ENCODE measurements at places on chromosomes 7 and 10.

DNA sequence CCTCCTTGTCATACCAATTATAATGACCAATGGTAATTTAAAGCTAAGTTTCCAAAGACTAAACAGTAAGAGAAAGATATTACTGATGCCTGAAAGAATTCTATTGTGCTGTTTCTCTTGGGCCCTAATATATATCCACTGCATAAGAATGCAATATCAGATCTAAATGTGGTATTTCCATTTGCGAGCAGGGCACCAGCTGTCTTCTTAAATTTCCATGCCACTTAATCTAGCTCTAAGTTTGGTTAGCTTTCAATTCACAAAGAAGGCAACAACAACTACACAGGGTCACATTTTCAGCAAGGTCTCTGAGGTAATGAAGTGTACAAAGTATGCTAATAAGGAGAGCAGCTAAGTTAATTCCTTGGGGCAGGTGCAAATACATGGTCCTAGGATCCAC lies 315.7 kb downstream of the GPR37 start:
- DNase-seq, result no peak

DNA sequence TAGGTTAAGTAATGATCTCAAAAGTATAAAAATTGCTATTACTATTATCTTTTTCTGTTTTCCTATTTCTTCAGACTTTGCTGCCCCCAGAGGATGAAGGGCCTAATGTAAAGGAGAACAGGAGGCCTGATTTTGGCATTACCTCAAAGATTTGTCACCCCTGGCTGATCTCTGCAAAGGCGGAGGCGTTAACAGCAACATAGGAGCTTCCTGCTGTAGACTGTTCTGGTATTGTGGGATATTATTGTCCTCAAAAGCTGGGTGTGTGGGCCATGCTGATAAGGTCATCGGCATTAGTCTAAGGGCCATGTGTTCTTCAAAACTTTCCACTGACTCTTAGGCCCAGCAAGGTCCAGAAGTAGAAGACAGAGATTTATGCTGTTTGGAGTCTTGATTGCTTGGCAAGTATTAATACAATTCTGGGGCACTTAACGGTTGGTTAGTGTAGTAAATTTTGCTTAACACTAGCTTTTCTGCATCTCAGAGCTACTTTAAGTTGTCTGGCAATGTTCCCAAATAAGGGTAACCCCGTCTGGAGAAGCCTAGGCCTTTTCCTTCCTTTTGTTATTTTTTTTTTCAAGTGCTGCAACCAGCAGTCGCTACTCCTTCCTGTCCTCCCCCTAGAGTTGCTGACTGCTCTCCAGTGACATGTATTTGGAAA lies 14.0 kb upstream of the ENTPD1 start:
- no peak for DNase-seq

DNA sequence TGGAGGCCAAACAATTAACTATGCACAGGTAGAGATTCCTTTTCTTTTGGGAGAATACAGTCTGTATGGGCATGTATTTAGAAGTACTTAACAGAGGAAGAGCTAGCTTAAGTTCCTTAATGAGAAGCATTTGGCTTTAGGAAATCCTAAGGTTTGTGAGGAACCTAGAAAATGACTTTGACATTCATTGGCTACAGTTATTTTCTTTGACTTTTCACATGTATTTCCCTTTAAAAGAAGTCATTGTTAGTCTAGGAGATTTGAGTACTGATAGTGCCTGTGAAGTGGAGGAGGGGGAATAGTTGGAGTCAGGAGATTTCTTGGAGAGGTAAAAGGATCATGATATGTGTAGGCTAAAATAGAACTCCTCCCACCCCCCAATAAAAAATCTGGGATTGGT lies 3.6 kb downstream of the HELLS start:
- DNase-seq, result no peak

DNA sequence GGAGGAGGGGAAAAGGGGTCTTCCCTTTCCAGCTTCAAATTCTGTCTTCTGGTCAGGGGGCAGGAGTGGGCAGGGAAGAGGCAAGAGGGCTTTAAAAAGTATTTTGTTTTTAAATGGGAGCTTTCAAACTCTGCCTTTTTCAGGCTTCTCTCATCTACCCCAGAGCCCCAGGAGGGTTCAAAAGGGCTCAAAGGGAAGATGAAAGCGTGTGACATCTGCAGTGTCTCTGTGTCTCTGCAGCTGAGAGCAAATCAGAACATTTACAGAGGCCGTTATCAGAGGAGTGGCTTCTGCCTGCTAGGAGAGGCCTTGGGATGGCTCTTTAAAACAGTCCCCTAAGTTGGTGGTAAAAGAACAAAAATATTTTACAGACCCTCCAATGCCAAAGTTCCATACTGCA lies 30.3 kb downstream of the TRIM8 start:
- DNase-seq, result no peak

DNA sequence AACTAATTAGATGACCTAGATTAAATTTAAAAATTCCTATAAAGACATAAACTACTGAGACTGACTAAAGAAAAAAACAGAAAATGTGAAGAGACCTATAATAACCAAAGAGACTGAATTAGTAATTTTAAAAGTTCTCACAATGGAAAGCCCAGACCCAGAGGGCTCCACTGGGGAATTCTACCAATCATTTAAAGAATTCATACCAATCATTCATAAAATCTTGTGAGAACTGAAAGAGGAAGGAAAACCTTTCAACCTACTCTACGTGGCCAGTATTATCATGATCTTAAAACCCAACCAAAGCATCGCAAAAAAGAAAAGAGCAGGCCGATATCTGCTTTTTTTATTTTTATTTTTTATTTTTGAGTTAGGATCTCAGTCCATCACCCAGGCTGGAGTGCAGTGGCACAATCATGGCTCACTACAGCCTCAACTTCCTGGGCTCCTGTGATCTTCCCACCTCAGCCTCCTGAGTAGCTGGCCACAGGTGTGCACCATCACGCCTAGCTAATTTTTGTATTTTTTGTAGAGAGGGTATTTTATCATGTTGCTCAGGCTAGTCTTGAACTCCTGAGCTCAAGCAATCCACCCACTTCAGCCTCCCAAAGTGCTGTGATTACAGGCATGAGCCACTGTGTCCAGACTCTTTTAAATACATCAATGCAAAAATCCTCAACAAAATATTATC lies 48.6 kb downstream of the DGKI start:
- DNase-seq, result no peak

- no peak for DNase-seq
Measured at GRCh38 chr7:147651601-147652000, 939.0 kb upstream of the C7orf33 start.

DNA sequence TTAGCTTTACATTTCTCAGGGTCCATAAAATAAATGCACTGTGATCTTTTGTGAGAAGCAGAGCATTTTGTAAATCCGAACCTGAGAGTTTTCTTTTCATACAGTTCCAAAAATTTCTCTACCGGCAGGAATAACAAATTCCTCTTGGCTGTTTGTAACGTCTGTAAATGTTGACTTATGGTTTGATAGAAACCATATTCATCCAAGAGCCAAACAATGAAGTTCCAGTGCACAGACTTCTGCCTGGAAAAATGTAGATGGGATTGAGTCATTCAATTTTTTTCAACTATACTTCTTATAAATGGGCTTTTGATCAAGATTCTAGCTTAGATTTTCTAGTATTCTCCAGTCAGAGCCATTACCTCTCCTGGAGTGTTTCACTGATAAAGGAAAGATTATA lies 530.6 kb downstream of the TFEC start:
- no peak for DNase-seq

DNA sequence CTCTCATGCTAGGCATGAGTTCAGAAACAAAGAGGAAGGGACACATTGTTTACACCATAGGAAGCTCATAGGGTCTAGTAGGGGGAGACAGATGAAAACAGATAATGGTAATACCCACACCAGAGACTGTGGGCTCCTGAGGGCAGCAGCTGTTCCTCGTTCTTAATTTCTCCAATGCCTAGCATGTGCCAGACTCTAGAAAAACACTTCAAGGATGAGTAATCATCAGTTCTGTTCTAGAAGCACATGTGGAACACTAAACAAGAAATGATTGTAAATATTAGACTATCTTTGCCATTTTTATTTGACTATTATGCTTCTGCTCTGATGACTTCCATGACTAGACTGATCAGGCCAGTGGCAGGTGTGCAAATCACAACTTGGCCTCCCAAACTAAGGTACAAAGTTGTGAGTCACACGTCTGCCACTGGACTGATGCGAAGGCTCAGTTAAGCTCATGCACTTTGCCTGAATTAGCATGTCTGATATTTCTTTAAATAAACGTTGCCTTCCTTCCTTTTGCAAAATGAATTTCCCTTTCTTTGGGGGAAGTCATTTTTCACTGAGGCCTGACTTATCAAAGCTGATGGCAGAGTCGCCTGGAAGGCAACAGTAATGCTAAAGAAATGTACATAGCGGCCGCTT lies 89.2 kb upstream of the FGL2 start:
- DNase-seq, result no peak

- no peak for DNase-seq
Measured at GRCh38 chr7:138465046-138465445, 5.0 kb downstream of the TRIM24 start.

DNA sequence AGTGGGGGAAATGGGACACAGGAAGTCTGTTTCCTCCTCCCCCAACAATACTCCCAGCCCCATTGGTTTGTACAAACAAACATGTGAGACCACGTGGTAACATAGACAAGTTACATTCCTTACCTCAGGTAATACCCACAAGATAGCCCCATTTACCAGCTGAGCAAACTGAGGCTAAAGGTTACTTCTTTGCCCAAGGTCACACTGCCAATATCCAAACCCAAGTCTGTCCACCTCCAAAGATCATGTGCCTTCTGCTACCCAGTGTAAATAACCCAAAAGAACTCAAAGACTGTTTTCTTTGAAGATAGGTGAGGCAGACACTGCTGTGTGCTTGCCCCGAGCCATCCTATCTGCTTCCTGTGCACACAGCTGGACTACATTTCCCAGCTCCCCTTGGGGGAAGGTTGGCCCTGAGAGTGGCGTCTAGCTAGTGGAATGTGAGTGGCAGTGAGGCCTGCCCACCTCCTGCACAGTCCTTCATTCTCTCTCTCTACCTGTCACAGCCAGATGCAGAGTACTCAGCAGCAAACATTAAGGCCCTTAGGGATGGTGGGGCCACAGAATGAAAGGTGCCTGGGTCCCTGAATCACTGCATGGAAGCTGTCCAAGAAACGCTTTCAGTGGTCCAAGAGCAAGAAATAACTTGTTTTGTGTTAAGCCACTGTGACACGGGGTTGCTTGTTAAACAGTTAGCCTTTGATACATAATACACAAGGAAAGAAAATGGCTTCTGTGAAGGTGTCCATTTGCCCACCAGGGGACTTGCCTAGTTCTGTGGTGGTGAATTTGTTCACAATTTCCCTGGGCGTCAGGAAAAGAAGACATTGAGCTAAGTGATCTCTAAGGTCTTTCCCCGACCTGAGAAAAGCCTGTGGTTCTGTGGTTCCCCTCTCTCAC lies 257.7 kb upstream of the NFE2L3 start:
- no peak for DNase-seq

DNA sequence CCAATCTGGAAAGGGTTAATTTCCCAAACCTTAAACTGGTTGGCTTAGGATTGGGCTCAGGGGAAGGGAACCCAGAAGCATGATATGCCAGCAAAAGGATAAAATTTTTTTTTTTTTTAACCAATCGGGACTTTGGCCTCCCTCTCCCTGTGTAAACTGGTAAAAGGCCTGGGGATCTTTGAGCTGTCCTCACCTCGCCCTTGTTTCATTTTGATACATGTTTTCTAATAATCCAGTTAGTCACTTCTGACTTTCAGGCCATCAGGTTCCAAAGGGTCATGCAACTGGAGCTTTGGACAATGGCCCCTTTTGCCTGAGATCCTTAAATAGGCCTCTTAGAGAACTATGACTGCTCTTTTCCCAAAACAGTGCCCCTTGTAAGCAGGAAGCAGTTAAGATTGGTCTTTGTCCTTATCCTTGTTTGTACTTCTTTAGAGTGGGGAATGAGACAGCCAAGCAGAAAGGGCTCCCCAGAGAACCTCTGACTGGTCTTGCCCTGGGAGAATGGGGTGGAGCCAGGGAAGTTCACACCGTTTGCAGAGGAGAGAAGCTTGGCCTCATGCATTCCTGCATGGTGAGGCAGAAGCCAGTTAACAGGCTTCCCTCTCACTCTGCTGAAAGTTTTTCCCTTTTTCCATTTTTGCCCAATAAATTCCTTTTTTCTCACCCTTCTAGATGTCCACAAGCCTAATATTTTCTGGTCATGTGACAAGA lies 424.2 kb upstream of the CNTNAP2 start:
- no peak for DNase-seq

DNA sequence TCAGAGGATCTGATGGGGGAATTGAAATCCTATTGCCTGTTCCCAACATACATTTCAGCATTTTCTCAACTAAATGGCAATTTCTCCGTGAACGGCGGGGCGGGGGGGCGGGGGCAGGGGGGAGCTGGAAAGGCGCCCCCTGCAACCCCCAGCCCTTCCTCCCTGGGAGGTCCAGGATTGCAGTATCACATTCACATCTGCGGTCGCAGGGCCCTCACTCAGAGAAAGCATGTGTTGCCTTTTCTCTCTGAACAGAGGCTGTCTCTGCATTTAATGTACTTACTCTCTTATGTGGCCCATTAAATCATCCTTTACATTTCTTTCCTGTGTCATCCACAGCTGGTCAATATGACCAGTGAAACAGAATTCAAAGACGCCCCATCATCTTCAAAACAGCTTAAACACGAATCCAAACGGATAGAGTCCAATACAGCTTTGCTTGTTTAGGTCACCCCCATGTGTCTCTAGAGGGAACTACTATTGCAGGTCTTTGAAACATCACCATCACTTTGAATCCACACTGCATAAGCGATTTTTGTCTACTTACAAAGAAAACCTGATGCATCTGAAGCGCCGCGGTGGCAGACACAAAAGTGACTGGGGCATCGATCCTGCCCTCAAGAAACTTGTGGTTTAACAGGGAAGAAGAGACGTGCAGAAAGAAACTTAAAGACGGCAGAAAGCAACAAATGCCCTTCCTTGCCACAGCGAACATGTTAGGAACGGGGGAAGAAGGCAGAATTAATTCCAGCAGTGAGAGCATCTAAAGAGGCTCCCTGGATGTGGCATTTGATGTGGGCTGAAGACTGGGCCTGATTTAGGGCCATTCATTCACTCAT lies 17.0 kb upstream of the ECHDC3 start:
- no peak for DNase-seq

- no peak for DNase-seq
Measured at GRCh38 chr7:120998520-120998919, 10.0 kb downstream of the CPED1 start.

GRCh38 chr10:126670056-126670894 lies at the start of gene C10orf90:
C10orf90 (minus strand) TSS chr10:126670693; CDS start chr10:126670480, 213 bp downstream.
- no peak for DNase-seq

- DNase-seq, result no peak
Measured at GRCh38 chr10:43945094-43945730, 296.5 kb upstream of the ZNF32 start.

DNA sequence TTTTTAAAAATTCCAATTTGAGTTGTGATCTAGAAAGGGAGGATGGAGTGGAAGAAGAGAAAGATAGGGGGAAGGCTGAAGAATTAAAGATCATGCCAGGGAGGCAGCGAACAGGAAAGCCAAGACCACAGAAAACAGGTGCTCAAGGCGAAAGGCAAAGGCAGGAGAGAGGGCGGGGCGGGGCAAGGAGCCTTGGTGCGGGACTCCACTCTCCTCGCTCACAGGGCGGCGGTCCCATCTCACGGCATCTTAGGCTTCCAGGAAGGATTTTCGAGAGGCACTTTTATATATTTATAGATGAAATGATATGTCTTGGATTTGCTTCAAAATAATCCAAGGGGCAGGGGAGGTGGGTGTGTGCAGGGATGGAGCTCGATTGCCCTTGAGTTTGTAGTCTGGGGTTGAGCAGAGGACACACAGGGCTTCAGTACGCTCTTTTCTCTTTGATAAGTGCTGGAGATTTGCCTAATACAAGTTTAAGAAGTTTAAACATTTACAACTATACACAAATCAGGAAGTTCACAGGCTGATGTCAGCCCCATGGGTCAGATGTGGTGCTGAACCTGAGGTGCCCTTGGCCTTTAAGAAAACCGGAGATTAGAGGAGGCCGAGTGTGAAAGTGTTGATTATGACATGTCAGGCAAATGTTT lies 161.1 kb downstream of the PRKAG2 start:
- DNase-seq, result no peak

Measured in stimulated activated CD8-positive, alpha-beta memory T cell treated with anti-CD3 and anti-CD28 coated beads, Interleukin-12 subunit alpha, Interleukin-12 subunit beta, amount 100 ng/mL, for 4 hours (primary cell).